CD4-positive, alpha-beta memory T cell (primary cell): ENCODE measurements at places on chromosomes 3 and 15. TPM values are rescaled to one million over a fixed set of nuclear protein-coding genes. Genes with fewer than 3 reads are reported as not detected.
A peak's percentile ranks its signal among the peaks of the same experiment; 100 is the strongest.

GRCh38 chr3:46098319-46098761, 71.1 kb upstream of the XCR1 start:
- H3K27me3 ChIP-seq = no peaks in the 10 kb centered on the region
- H3K36me3 ChIP-seq = no peaks in the 10 kb centered on the region
- H3K27ac ChIP-seq = peak overlapping the region; percentile 35
- peak; percentile 58 for DNase-seq
- H3K4me1 ChIP-seq = peaks cover 39% of the 10 kb centered on the region
- H3K4me3 ChIP-seq = no peak overlapping the region

DNA sequence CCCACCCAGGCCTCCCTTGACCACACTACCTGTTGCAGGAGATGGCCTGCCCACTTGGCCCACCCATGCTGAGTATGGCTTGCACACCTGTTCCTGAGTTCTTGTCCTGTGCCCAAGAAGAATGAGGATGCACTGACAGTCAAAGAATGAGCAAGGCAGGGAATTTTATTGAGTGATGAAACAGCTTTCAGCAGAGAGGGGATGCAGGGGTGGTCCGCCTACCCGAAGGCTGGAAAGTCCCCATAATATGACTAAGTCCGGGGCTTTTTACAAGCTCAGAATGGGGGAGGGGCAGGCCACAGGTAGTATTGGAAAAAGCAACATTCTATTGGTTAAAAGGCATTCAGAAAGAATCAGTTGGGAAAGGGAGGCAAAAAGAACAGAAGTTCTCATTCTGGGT, 29.9 kb upstream of the RNU6-1 start:
- no peak overlapping the region for H3K27ac ChIP-seq
- DNase-seq = no peak
- no peak overlapping the region for H3K4me3 ChIP-seq
- H3K36me3 ChIP-seq = no peaks in the 10 kb centered on the region

- no peak overlapping the region for H3K27ac ChIP-seq
- H3K4me1 ChIP-seq = no peaks in the 10 kb centered on the region
- H3K4me3 ChIP-seq = no peak overlapping the region
- no peaks in the 10 kb centered on the region for H3K36me3 ChIP-seq
Measured at GRCh38 chr3:172680684-172681083, 30.2 kb downstream of the NCEH1 start.

GRCh38 chr15:39552556-39552955, 28.3 kb upstream of the THBS1 start:
- H3K4me1 ChIP-seq = no peaks in the 10 kb centered on the region
- no peak overlapping the region for H3K4me3 ChIP-seq
- H3K27ac ChIP-seq = no peak overlapping the region
- no peaks in the 10 kb centered on the region for H3K36me3 ChIP-seq
- DNase-seq = no peak
- H3K27me3 ChIP-seq = no peaks in the 10 kb centered on the region

- no peak for DNase-seq
- peak overlapping the region; percentile 45 for H3K27ac ChIP-seq
- H3K27me3 ChIP-seq = no peaks in the 10 kb centered on the region
- H3K4me1 ChIP-seq = peaks cover 73% of the 10 kb centered on the region
- H3K4me3 ChIP-seq = no peak overlapping the region
Measured at GRCh38 chr3:114333180-114333922, 39.5 kb downstream of the TIGIT start.

GRCh38 chr3:170162630-170163029, 18.9 kb downstream of the PHC3 start:
- no peak overlapping the region for H3K27ac ChIP-seq
- peaks cover 63% of the 10 kb centered on the region for H3K4me1 ChIP-seq
- no peak for DNase-seq
- H3K4me3 ChIP-seq = no peak overlapping the region
- no peaks in the 10 kb centered on the region for H3K27me3 ChIP-seq
- peaks cover 22% of the 10 kb centered on the region for H3K36me3 ChIP-seq

GRCh38 chr15:61411902-61412510, 182.9 kb upstream of the RORA start:
- no peak overlapping the region for H3K4me3 ChIP-seq
- no peak for DNase-seq
- H3K27me3 ChIP-seq = no peaks in the 10 kb centered on the region
- no peaks in the 10 kb centered on the region for H3K4me1 ChIP-seq
- H3K36me3 ChIP-seq = no peaks in the 10 kb centered on the region
- no peak overlapping the region for H3K27ac ChIP-seq

The ZCWPW2 gene
- 0.61 TPM for total RNA-seq

GRCh38 chr15:49731187-49732099, 110.6 kb downstream of the DTWD1 start:
- H3K36me3 ChIP-seq = no peaks in the 10 kb centered on the region
- no peaks in the 10 kb centered on the region for H3K4me1 ChIP-seq
- no peaks in the 10 kb centered on the region for H3K27me3 ChIP-seq
- no peak for DNase-seq
- H3K27ac ChIP-seq = no peak overlapping the region

GRCh38 chr3:53161450-53161819, 426 bp downstream of the PRKCD start:
- H3K27me3 ChIP-seq = no peaks in the 10 kb centered on the region
- H3K36me3 ChIP-seq = peaks cover 2% of the 10 kb centered on the region
- DNase-seq = no peak
- peak overlapping the region; percentile 52 for H3K4me3 ChIP-seq

The TRMT10C gene
- 24.8 TPM for total RNA-seq

GRCh38 chr3:104396974-104397669, 969.6 kb upstream of the ALCAM start:
- DNase-seq = no peak
- no peaks in the 10 kb centered on the region for H3K4me1 ChIP-seq
- H3K27ac ChIP-seq = no peak overlapping the region
- H3K4me3 ChIP-seq = no peak overlapping the region
- no peaks in the 10 kb centered on the region for H3K27me3 ChIP-seq

GRCh38 chr3:155363690-155364070, 70.2 kb upstream of the STRIT1 start:
- H3K36me3 ChIP-seq = no peaks in the 10 kb centered on the region
- H3K4me3 ChIP-seq = no peak overlapping the region
- DNase-seq = no peak
- no peaks in the 10 kb centered on the region for H3K4me1 ChIP-seq
- no peaks in the 10 kb centered on the region for H3K27me3 ChIP-seq

- H3K27me3 ChIP-seq = no peaks in the 10 kb centered on the region
- H3K4me3 ChIP-seq = no peak overlapping the region
- DNase-seq = no peak
Measured at GRCh38 chr3:25460751-25461150, 32.7 kb downstream of the RARB start.

The GREM1 gene
- total RNA-seq = not detected

DNA sequence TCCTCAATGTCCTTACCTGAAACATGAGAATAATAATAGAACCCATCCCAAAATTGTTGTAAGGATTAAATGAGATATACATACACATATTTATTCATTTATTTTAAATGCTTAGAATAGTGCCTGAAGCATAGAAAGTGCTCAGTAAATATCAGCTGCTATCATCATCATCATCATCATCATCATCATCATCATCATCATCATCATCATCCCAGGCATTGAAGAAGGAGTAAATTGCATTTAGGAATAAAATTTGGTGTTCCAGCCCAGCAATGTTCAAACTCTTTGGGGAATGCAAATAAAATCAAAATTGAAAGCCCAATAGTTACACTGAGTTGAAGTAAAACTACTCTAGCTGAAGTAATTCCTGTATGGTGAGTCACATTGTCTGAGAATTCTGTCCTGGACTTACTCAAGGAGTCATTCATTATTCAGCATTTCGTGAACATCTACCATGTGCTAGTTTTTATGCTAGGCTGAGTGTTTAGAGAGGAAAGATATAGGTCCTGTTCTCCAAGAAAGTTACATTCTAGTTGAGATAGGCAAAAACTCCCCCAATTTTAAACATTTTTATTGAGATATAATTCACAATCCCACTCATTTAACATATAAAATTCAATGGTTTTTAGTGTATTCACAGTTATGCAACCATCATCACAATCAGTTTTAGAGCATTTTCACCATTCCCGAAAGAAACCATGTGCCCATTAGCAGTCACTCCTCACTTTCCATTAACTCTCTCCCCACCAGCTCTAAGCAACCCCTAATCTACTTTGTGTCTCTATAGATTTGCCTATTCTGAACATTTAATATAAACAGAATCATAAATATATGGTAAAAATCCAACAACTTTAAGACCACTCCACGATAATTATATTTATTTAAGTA, 107.2 kb downstream of the FRMD5 start:
- H3K27ac ChIP-seq = no peak overlapping the region
- H3K36me3 ChIP-seq = no peaks in the 10 kb centered on the region
- no peak overlapping the region for H3K4me3 ChIP-seq
- no peaks in the 10 kb centered on the region for H3K4me1 ChIP-seq

DNA sequence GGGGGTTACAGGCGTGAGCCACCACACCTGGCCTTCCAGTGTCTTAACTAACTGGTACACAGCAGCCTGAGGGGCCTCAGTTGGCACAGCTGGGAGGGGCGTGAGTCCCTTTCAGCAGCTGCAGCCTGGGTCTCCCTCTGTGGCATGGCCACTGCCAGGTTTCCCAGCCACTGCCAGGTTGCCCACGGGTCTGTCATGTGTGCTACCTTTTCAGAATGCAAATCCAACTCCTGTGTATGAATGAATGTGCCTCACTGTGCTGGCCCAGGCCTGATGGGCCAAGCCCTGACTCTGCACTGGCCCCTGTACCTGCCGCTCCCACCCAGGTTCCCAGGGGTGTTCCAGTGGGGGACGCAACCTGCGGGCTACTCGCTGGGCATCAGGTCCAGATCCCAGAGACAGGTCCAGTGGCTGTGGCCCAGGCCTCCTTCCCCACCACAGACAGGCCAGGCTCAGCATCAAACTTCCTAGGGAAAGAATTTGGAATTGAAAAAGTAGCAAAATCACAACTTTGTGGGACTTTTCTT, 26.0 kb downstream of the WHAMM start:
- peaks cover 57% of the 10 kb centered on the region for H3K36me3 ChIP-seq
- no peak overlapping the region for H3K27ac ChIP-seq
- DNase-seq = no peak
- no peak overlapping the region for H3K4me3 ChIP-seq
- H3K27me3 ChIP-seq = no peaks in the 10 kb centered on the region
- peaks cover 9% of the 10 kb centered on the region for H3K4me1 ChIP-seq

GRCh38 chr3:181265750-181266333, 276.3 kb upstream of the DNAJC19 start:
- H3K36me3 ChIP-seq = no peaks in the 10 kb centered on the region
- no peaks in the 10 kb centered on the region for H3K4me1 ChIP-seq
- H3K4me3 ChIP-seq = no peak overlapping the region
- H3K27ac ChIP-seq = no peak overlapping the region
- no peaks in the 10 kb centered on the region for H3K27me3 ChIP-seq

DNA sequence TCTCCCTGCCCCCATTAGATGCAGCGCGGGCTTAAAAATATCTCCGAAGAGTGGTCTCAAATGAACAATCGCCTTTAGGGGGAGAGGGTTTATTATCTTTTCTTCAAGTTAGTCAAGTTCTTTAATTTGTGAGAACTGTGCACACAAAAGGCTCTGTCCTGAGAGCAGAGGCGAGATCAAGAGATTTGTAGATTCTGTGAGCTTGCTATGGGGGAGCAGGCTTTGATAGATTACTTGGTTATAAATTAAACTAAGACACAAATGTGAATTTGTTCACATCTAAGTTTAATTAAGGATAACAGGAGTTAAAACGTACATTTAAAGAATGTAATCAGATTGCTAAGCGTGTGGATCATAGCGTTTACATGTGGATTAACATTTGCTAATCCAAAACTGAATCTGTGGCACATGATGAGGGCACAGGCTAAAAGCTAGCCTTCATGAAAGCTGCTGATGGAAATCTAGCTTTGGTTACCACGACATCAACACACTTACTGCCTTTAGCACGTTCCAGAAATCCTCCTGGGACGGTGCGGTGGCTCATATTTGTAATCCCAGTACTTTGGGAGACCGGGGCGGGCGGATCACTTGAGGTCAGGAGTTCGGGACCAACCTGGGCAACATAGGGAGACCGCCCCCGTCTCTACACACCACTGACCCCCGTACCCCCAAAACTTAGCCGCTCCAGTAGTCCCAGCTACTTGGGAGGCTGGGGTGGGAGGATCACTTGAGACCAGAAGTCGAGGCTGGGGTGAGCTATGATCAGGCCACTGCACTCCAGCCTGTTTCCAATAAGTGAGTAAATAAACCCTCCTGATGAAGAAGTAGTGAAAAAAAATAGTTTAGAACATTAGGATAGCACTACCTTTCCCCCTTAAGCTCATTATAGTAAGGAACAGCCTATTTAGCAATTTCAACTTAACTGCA, 1.0 kb upstream of the PRTG start:
- DNase-seq = no peak
- H3K27me3 ChIP-seq = peaks cover 22% of the 10 kb centered on the region
- H3K4me3 ChIP-seq = no peak overlapping the region
- H3K27ac ChIP-seq = no peak overlapping the region
- H3K4me1 ChIP-seq = peaks cover 12% of the 10 kb centered on the region

DNA sequence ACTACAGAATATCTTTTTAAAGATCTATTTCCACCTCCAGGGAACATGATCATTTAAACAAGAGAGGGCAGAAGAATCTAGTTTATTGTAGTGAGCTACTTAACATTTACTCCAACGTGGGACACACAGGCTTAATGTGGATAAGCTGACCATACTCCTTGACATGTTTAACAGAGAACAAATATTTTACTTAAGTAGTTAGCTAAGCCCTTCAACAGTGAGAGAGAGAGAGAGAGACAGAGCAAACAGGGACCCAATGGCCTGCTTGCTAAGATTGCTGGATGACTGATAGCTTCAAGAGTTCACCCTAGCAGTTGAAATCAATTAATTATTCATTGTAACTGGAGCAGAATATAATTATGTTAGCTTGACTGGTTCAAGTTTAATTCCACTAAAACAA, 158.6 kb downstream of the ADAM10 start:
- no peaks in the 10 kb centered on the region for H3K36me3 ChIP-seq
- H3K4me1 ChIP-seq = no peaks in the 10 kb centered on the region
- H3K27ac ChIP-seq = no peak overlapping the region
- H3K4me3 ChIP-seq = no peak overlapping the region
- no peaks in the 10 kb centered on the region for H3K27me3 ChIP-seq

The TMEM212 gene
- total RNA-seq = not detected

The CLEC3B gene
- total RNA-seq = 1.5 TPM

DNA sequence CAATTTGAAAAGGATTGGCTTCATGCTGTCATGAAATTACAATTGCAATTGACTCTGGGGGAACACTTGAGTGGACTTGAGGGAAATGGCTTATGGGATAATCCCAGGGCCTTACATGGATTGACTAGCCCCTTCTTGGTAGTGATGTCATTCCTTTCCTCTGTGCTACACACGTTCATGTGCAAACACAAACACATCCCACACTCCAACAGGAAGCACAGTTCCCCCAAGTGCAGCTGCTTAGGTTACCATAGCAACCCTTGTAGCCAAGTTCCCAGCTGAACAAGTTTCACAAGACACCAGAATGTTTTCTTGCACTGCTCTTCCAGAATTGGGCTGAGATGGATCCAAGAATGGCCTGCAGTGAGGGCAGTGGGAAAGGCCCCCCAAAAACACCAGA, 217.0 kb downstream of the ZNF621 start:
- H3K27ac ChIP-seq = no peak overlapping the region
- H3K36me3 ChIP-seq = no peaks in the 10 kb centered on the region
- DNase-seq = no peak
- H3K4me3 ChIP-seq = no peak overlapping the region
- no peaks in the 10 kb centered on the region for H3K27me3 ChIP-seq
